ENCODE measurements at places on chromosomes 5 and 9.

- DNase-seq: no peak
These were observed 92.3 kb downstream of the FSTL4 start for GRCh38 chr5:133520062-133520461.

GRCh38 chr9:33044162-33044673, 19.1 kb downstream of the DNAJA1 start:
- peak; percentile 46 for DNase-seq

DNA sequence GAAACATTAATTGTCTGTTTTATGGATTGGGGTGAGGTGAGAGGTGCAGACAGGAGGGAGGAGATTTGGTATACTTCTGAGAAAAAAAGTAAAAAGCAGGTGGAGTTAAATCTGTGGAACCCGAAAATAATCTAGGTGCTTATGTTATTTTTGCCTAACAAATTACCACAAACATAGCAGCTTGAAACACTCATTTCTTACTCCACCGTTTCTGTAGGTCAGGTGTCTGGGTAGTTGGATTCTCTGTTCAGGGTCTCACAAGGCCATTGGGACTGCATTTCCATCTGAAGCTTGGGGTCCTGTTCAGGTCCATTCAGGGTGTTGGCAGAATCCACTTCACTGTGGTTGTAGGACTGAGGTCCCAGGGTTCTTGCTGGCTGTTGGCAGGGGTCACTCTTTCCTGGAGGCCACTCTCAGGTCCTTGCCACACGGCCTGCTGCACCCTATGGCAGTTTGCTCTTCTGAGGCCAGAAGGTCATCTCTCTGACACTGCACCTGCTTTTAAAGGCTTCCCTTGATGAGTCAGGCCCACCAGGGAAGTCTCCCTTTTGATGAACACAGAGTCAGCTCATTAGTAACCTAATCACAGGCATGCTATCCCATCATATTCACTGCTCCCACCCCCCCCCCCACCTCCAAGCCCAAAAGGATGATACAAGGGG, 82.2 kb downstream of the TRIO start:
- no peak for DNase-seq

DNA sequence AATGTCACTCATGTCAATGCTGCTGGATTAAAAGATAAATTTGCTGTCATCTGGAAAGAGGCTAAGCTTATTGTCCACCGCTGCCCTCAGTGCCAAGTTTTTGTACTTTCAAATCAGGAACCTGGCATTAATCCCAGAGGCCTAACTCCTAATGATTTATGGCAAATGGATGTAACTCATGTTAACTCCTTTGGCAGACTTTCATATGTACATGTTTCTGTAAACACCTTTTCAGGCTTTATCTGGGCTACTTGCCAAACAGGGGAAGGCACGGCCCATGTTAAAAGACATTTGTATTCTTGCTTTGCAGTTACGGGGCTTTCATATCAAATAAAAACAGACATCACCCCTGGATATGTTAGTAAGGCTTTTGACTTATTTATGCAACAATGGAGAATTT, 608.0 kb upstream of the ACO1 start:
- DNase-seq: peak; percentile 37

- DNase-seq: no peak
These were observed 211.2 kb upstream of the DAPK1 start for GRCh38 chr9:87286506-87286905.

DNA sequence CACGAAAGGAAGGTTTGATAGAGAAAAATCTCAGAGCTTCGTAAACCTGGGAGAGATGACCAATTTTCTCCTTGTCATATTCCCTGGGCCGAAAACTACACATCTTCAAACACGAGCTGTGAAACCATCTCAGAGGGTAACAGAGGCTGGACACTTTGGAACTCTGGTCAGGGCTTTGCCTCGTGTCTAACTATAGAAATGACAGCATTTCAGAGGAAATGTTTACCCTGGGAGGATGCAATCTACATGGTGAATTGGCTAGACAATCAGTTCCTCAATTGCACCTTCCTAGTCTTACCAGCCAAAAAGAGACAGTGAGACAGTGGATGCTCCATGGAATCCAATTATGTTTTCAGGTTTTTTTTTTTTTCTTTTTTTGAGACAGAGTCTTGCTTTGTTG, 108.6 kb upstream of the PPP1R2B start:
- no peak for DNase-seq

- DNase-seq: no peak
These were observed 61.3 kb upstream of the TYRP1 start for GRCh38 chr9:12631866-12632265.

GRCh38 chr5:173144200-173145176, at the start of gene BNIP1:
TSS of gene BNIP1 (plus strand) at chr5:173144531. CDS start at chr5:173144546, 15 bp downstream.
- DNase-seq: peak; percentile 26

DNA sequence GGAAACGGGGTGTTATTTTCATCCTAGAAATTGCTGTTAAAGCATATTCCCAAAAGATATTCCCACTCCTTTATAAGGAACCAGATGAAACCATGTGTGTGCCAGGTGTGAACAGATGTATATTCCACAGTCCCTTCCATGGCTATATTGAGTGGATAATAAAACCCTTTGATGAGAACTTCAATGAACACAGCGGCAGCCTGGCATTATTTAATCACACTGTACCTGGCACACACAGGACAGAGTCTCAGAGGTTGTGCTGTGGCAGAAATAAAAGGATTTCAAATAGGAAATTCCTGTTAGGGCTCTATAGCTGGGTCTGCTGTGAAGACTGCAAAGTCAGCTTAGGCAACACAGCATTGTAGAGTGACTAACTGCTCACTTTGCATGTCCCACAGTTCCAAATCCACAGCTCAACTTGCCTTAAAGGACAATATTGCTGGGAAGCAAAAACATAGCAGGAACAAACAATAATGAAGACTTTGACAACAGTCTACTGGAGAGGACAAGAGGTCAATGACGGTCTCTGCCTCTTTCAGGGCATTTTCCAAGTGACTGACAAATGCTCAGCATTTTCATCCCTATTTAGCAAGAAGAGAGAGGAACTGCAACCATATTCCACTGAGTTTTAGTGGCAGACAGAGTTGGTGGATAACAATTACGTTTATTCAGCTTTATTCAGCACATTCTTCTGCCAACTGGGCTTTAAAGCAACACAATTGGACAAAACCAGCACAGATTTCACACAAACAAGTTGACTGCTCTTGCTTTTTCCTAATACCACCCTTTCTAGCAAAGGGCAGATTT, 255.7 kb upstream of the RGMB start:
- no peak for DNase-seq

DNA sequence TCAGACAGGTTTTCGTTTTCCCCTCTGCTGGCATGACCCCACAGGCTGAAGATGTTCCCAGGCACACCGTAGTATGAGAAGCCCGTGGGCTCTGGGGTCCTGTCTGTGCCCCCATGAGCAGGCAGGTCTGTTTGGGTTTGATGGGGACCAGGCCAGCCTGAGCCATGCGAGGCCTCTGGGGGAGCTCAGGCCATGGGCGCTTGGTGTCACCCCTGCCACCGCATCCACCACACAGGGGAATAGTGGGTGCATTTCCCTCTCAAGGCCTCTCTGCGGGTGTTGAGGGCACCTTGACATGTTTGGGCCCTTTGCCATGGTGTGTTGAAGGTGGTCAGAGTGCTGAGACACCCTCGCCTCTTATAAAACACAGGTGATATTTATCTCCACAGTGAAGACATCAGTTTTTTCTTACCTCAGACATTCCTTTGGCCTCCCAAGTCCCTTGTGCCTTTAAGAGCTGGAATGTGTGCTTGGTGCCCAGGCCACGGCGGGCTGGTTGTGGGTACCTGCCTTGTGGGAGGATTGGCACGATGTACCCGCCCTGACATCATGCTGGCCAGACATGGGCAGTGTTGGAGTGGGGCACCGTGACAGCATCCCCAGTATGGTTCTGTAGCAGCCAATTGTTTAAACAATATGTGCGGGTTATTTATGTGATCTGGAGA, 68.3 kb downstream of the WNK2 start:
- no peak for DNase-seq

DNA sequence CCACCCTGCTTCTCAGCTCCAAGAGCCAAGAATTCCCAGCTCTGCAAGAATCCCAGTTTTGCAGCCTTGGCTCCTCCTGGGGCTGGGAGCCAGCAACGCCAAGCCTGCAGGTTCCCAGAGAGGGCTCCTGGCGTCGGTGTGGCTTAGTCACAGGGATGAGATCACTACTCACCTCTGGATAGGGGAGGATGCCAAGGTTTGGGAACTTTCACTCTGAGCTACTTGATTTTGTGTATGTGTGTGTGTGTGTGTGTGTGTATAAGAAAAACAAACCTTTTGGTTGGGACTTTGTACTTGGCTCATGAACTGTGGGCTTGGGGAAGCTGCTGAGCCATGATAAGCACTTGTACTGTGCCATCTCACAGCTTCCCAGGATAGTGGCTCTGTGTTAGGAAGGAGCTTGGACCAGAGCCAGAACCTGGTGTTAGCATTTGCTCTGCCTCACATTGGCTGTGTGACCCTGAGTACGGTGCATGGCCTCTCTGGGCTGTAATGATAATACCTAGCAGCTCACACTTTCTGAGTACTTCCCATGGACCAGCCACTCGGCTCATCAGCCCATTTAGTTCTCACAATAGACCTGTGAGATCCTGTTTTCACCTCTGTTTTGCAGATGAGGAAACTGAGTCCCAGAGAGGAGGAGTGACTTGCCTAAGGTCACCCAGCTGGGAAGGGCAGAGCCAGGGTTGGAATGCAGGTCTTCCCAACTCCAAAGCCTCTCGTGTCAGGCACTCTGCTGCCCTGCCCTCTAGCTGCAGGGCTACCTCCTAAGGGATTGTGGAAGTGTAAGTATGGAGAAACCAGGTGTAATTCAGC, 41.4 kb upstream of the DAB2IP start:
- no peak for DNase-seq

DNA sequence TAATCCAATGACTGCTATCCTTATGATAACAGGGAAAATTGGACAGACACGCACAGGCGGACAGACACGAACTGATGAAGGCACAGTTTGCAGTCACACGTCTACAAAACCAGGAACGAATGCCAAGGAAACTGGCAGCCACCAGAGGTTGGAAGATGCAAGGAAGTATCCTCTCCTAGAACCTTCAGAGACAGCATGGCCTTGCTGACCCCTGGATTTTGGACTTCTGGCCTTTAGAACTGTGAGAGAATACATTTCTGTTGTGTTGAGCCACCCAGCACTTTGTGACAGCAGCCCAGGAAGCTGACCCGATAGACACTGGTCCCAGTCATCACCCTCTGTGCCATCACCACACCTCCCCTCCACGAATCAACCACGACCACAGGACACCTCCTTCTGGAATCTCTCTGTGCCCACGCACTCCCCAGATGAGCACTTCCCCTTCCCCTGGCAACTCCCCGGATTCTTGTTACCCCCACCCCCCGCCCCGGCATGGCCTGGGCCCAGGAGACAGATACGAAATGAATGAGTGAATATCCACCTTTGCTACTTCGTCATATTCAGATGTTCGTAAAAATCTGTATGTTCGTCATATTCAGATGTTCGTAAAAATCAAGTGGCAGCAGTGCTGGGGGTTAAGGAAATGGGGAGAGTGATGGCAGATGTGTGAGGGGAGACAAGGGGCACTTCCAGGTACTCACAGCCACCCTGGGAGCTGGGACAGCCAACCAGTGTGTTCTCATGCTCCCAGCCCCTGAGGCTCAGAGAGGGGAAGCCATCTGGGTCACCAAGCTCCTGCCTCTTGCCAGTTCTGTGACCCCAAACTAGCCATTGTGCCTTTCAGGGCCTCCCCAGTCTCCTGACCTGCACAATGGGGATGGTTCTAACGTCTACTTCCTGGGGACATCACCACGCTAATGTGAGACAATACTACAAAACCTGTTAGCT, 18.5 kb downstream of the GBGT1 start:
- DNase-seq: no peak

GRCh38 chr5:1494780-1495524, 28.8 kb downstream of the LPCAT1 start:
- DNase-seq: no peak

DNA sequence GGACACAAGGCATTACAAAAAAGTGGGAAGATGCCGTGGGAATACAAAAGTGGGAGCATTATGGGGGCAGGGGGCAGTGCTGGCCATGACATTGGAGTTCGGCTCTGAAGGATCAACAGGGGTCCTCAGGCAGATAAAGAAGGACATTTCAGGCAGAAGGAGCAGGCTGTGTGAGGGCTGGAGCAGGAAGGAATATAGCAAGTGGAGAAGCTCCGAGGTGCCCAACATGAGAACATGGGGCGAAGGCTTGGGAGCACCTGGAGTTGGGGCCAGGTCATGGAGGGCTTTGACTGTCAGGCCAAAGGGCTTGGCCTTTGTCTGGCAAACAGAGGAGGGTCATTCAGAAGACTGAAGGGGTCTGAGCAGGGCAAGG, 2.5 kb downstream of the B4GALT7 start:
- DNase-seq: no peak

- DNase-seq: no peak
These were observed 696.8 kb downstream of the SEMA5A start for GRCh38 chr5:8848997-8849594.

- DNase-seq: no peak
These were observed 128.2 kb downstream of the MVB12B start for GRCh38 chr9:126454795-126455194.

GRCh38 chr5:6748142-6748541, 34.9 kb downstream of the TENT4A start:
- no peak for DNase-seq

GRCh38 chr9:92963831-92964606, 16.7 kb downstream of the FGD3 start:
- no peak for DNase-seq

GRCh38 chr9:121274851-121275250, 6.9 kb downstream of the GSN start:
- DNase-seq: no peak

DNA sequence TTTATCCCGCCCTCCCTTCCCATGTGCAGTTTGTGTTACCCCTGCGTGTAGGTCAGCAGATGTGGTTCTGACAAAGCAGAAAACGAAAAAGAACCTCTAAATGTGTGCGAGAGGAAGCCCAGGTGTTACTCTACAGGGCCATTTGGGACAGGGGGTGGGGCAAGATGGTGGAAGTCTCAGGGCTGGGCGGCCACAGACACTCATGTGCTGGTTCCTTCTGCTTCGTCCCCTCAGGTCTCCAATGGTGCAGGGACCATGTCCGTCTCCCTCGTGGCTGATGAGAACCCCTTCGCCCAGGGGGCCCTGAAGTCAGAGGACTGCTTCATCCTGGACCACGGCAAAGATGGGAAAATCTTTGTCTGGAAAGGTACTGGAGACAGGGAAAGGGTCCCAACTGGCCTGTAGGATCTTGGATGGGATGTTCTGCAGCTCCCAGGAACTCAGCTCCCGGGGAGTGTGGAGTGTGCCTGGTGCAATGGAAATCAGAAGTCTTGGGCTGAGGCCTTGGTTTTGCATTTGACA, 49.0 kb downstream of the GSN start:
- DNase-seq: no peak

DNA sequence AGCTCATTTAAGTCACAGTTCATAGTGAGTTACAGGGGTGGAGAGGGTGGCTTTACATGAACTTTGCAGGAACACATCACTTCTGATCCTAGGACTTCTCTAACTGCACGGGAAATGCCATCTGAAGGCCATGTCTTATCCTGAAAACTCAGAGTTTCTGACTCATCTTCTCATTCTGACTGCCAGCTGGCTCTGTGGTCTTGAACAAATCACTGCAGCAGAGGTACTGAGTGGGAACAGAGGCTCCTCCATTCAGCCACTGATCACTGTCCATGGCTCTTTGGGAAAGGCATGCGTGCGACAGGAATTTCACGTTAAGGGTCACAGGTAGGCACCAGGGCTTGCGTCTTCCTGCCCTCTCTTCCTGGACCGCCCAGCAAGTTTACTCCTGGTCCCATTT, 114.6 kb upstream of the LRRTM2 start:
- no peak for DNase-seq

All from NCI-H1417 treated with DMSO at 0.1 percent for 48 hours (cell line).